Esophagus squamous epithelium (tissue), 5 donors: ENCODE measurements at places on chromosomes 2 and 18.

DNA sequence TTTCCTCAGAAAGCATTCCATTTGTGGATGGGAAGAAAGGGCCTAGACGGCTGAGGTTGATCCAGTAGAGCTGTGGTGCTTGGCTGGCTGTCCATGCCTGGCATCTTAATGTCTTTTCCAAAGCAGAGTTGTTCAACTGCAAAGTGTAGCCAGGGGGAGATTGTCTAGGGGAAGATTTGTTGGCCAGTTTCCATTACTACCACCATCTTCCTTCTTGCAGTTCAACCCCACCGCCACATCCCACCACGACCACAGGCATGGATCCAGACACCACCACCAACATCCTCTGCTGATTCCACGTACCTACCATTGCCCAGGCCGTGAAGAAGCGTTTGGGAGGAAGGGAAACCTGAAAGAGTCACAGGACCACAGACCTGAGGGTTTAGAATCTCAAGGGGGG lies 50.7 kb upstream of the HAAO start:
- DNase-seq, result no peak

DNA sequence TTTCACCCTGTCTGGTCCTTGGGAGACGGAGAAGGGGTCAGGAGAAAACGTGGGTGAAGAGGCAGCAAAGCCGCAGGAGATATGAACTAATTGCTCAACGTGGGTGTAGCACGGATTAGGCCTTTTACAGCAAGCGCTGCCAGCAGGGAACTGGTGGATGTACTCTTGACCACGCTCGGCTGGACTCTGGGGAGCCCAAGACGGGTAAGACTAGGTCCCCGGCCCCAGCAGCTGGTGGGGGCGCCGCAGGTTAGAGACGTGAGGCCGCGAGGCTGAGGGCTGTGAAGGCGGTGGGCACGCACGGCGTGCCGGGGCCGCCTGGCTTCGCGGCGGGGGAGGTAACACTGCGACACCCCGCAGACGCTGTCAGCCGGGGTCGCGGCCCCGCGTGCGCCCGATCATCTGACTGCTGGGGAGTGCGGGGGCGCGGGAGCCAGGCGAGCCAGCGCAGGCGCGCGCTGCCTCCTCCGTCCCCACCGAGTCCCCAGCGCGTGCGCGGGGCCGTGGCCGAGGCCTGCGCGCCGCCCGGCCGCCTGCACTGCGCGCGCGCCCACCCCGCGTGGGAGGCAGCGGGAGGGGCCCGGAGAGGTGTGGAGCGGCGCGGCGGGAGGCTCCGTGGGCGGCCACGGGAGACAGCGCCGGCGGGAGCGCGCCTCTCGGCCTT lies at the start of gene CLIP4:
Gene CLIP4 (plus strand): TSS at position 470 of the 664 bp plus-strand sequence. CDS start 5,974 bp downstream, outside the sequence.
- no peak for DNase-seq

DNA sequence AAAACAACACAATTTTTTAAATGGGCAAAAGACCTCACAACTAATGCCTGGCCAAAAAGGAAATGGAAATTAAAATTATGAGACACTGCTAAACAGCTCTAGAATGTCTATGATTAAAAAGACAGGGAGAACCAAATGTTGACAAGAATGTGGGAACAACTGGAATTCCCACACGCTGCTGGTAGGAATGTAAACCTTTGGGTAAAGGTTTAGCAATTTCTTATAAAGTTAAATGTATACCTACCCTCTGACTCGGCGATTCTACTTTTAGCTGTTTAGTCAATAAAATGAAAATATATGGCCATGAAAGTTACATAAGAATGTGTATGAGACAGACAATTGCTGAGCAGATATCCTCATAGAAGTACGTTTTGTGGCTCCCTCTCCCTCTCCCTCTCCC lies 60.9 kb downstream of the ATF2 start:
- no peak for DNase-seq

- no peak for DNase-seq
These were observed 176.4 kb downstream of the SETBP1 start for GRCh38 chr18:44857081-44857480.

DNA sequence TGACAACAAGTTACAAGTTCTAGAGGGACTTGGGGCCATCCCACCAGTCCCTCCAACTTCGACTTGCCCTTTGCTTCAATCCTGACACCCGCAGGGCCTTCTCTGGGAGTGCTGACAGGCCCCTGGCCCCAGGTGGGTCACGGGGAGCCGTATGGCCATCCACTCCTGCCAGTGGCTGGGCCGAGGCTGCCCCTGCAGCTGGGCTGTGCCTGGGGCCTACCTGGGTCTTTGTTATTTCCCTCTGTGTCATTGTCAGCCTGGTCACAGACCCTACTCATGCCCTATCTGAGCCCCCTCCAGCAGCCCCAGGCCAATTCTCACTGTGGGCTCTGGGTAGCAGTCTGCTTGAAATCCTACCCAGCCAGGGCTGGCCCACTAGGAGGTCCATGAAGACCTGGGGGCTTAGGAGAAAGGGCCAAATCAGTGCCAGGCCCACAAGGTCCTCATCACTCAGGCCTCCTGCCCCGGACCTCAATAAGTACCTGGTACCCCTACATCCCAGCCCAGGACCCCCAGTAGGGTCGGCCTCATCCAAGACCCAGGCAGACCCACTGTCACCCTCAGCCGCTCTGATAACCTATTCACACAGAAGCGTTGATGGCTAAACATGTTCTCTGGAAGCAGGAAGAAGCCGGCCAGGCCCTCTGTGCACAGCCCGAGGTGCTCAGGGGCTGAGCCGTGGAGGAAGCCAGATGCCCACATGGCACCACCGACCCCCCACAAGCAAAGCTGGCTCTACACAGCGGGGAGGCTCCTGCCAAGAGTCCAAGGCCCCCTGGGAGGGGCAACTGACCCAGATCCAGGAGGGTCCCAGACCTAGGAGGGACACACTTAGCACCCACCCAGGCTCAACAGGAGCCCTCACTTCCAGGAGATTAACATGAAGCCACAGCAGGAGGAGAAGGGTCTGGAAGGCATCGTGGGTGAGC lies 57.7 kb downstream of the BIN1 start:
- DNase-seq, result no peak

DNA sequence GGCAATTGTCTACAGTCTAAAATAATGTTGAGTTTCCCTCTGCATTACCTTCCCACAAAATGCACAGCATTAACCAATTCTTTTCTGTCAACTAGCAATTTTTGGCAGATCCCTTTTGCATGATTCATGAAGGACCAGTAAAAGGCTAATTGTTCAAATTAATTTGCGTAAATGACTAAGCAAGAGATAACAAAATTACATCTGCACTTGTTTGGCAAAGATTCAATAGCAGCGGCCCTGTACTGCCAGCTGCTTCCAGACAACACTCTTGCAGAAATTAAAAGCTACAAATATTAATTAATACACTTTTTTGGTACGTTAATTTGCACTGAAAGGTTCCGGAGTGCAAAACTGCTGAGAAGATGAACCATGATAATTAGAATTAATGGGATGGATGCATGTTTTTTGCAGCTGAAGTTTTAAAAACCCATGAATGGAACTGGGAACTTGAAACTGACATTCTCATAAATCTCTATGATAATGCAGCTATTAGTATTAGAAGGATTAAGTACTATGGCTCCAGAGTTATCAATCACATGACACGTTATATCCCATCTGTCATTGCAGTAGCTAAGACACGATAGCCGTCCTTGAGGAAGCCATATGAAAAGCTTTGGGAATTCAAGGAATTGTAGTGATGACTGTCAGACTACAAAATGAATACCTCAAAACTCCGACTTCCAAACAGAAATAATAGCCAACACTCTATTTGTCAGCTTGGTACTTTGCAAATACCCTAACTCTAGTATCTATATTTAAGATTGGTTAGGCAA lies 1268.3 kb upstream of the ACVR2A start:
- DNase-seq, result no peak

- no peak for DNase-seq
These were observed 38.4 kb downstream of the SPC25 start for GRCh38 chr2:168851674-168852320.

DNA sequence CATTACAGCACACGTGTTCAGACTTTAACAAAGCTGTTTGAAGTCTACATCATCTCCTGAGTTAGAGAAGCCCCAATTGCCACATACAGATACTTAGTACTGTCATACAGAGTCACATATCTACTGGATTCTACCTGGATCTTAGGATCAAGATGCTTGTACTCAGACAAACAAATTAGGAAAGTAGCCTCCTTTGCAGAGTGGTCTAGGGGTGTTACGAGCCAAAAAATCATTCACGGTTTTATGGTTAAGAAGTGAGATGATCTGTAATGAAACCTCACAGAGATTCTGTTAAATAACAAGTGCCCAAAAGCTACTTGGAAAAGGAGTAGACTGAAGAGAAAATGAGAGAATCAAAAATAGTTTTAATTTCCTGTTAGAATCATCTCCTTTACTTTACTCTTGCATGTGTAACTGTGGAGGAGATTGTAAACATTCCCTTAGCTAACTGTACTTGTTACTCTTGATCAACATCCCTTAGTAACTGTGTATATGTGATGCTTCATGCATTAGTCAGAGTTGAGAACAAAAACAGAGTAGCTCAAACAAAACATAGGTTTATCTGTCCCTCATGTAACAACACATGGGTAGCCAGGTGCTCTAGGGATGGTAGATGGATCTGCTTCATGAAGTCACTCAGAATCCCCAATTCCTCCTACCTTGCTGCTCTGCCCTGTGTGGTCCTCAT lies 16.4 kb upstream of the IL1RL1 start:
- DNase-seq, result no peak

- no peak for DNase-seq
These were observed 6.2 kb downstream of the PAIP2B start for GRCh38 chr2:71220743-71221142.

DNA sequence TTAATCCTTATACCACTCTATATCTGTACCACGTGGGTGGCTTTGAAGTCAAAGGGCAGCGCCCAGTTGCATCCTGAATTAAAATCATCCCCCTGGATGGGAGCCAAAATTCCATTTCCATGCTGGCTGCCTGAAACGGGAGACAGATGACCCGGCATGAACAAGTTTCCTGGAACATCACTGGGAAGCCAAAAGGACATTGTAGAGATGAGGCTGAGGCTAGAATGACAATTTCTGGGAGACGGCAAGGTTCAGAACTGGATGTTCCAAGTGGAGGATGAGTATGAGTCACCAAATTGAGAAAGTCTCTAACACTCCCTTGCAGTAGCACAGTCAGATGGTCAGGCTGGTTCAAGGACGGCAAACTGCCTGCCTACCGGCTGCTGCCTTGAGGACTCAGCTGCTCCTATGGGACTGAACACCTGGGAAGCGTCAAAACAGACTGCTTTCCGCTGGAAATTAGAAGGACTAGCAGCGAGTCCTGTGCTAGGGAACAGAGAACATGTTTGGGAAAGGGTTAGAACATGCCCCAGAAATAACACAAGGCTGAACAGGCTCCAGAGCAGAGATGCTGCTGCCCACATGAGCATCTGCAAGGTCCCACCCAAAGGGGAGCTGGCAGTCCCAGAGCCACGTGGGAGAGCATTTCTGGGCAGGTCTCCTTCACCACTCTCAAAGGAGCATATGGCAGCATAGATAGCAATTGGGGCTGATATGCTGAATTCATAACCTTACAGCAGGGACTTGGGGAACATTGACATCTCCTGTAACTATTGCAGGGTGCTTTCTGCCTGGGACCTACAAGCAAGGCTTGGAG lies 32.0 kb downstream of the YPEL5 start:
- DNase-seq, result no peak

DNA sequence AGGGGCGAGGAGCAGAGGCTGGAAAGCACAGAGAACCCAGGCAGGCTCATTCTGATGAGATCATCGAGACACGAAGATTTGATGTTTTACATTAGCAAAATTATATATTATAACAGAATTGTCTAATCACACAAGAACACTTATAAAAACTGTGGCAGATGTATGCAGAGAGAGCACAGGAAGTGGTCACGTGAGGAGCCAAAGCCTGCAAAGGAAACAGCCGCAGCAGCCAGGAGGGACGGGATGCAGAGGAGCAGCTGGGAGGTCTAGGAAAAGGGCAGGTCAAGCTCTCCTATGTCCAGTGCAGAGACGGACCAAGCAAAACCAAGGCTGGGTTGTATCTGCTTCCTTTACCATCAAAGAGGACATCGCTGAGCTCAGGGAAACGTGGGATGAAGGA lies 355.1 kb upstream of the MYT1L start:
- no peak for DNase-seq

DNA sequence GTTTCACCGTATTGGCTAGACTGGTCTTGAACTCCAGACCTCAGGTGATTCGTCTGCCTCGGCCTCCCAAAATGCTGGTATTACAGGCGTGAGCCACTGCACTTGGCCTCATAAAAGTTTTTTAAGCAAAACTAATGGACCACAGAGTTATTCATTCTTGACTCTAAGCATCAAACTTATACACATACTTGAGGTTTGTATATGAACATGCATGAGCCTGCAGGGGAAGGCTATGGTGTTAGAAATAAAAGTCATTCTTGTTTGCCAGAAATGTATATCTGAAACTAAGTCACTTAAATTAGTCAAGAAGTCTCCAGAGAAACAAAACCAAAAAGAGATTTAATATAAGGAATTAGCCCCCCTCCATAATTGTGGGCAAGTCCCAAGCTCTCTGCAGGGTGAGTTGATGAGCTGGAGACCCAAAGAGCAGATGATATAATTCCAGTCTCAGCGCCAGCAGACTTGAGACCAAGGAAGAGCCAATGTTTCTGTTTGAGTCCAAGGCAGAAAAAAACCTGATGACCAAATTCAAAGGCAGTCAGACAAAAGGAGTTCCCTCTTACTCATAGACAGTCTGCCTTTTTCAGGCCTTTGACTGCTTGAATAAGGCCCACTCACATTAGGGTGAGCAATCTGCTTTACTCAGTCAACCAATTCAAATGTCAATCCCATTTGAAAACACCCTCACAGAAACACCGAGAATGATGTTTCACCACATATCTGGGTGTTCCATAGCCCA lies 69.0 kb upstream of the DSG1 start:
- DNase-seq, result no peak

DNA sequence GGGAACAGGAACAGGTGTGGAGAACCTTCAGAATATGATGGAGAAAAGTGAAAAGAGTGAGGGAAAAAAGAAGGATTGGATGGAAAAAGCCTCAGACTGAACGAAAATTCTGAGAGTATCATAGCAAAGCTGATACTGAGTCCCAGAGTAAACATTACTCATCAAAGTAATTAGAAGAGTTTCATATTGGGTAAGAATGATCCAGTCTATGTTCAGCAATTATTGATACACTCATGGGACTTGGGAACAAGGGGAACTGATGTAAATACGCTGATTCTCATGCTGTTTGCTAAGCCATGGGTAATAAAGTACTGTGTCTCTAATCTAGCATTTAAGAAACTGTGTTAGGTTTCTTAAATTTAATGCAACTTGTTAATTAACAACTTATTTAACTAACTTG lies 219.9 kb upstream of the NOL4 start:
- DNase-seq, result no peak

DNA sequence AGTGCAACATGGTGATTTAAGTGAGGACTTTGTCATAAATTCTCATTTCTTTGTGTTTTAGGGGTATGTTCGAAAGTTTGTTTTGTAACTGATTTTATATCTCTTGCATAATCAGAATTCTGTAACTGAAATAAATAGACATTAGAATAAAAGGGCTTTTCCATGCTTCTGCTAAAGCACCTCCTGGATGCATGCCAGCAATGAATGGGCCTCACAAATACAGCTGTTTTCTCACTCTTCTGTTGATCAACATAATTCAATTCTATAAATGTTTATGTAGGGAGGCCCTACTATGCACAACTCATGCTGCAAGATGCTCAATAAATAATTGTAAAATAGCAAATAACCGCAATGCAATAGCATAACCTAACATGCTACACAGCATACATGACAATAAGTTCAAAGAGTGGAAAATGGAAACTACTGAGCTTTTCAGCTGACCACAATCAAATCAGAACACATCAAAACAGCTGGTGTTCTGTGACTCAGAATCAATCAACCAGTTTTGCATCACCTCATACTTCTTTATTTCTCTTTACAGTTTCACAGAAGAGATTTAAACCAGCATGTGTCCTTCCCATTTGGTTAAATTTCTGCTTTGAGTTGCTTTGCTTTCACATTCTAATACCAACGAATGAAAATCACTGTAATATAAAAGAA lies 11.0 kb downstream of the CDH7 start:
- no peak for DNase-seq
